ENCODE measurements at places on chromosomes 3 and 15. TPM values are rescaled to one million over a fixed set of nuclear protein-coding genes. Genes with fewer than 3 reads are reported as not detected.

Gene COL6A6
- total RNA-seq = not detected

Gene DOCK3
- 1.5 TPM for total RNA-seq

Gene BOC
- total RNA-seq = 2.1 TPM

Gene NRROS
- total RNA-seq = 38.8 TPM

Gene APBA2
- total RNA-seq = 0.80 TPM

Gene SLC28A2
- total RNA-seq = not detected

Gene LARP6
- total RNA-seq = not detected

Gene CLDN16
- total RNA-seq = not detected

Gene MESP1
- total RNA-seq = 4.6 TPM

Gene ZNF619
- total RNA-seq = 7.1 TPM

Gene SENP8
- total RNA-seq = 1.5 TPM

Gene ANXA2
- 243 TPM for total RNA-seq

Gene TMEM42
- total RNA-seq = 10.0 TPM

Gene NUTM1
- not detected for total RNA-seq

Gene FRMD4B
- 83.3 TPM for total RNA-seq

Gene ZMYND10
- 1.7 TPM for total RNA-seq

Gene TTC23
- total RNA-seq = 5.0 TPM

Gene CEMIP
- total RNA-seq = 0.03 TPM

Gene PPM1L
- total RNA-seq = 2.7 TPM

Gene NR1D2
- 3.0 TPM for total RNA-seq

Gene SLC51A
- total RNA-seq = not detected

Gene AMT
- 2.7 TPM for total RNA-seq

Gene LMCD1
- 0.83 TPM for total RNA-seq

Gene CCR9
- not detected for total RNA-seq

Gene IL17RE
- 3.2 TPM for total RNA-seq

Gene C3orf70
- total RNA-seq = 0.10 TPM

Gene SLC2A2
- not detected for total RNA-seq

Gene ALG3
- total RNA-seq = 89.3 TPM

Gene MEX3B
- 0.59 TPM for total RNA-seq

Gene GOLGA6C
- total RNA-seq = not detected

Gene SLC51B
- not detected for total RNA-seq

Gene PTPN9
- 28.0 TPM for total RNA-seq

Gene TJP1
- total RNA-seq = not detected

Gene TGM5
- not detected for total RNA-seq

Gene BNC1
- not detected for total RNA-seq

Gene PRKCD
- 24.8 TPM for total RNA-seq

Gene NEIL1
- total RNA-seq = 5.3 TPM

Gene CACNA1D
- total RNA-seq = 1.2 TPM

Gene SLC35A5
- total RNA-seq = 15.5 TPM

Gene GPR149
- total RNA-seq = not detected

Gene BDH1
- total RNA-seq = 126 TPM

Gene GOLGA8O
- 3.3 TPM for total RNA-seq

Gene CLDN11
- total RNA-seq = not detected

Gene EEF1AKMT4
- total RNA-seq = 15.2 TPM

Gene BTLA
- 39.4 TPM for total RNA-seq

Gene CD80
- 18.1 TPM for total RNA-seq

Gene TRAT1
- total RNA-seq = 99.4 TPM

Gene LRRC3B
- not detected for total RNA-seq

Gene SNRK
- total RNA-seq = 37.7 TPM

Gene CCDC39
- total RNA-seq = not detected

Gene SLCO3A1
- 20.0 TPM for total RNA-seq

Gene ARHGEF26
- not detected for total RNA-seq

Gene FAM3D
- total RNA-seq = not detected

Gene SEMA7A
- 102 TPM for total RNA-seq

Measured in activated T-helper 1 cell treated with anti-CD3 and anti-CD28 coated beads, Interleukin-12 subunit alpha, Interleukin-12 subunit beta, Interleukin-2, Interleukin-4 antibody, amounts not matched to agents 30 ng/mL and 10 ng/mL and 1 ng/mL, durations not matched to agents 14 hours and 24 hours and 36 hours (primary cell).